ENCODE measurements at places on chromosomes 6 and 20. TPM values are rescaled to one million over a fixed set of nuclear protein-coding genes. Genes with fewer than 3 reads are reported as not detected.

DNA sequence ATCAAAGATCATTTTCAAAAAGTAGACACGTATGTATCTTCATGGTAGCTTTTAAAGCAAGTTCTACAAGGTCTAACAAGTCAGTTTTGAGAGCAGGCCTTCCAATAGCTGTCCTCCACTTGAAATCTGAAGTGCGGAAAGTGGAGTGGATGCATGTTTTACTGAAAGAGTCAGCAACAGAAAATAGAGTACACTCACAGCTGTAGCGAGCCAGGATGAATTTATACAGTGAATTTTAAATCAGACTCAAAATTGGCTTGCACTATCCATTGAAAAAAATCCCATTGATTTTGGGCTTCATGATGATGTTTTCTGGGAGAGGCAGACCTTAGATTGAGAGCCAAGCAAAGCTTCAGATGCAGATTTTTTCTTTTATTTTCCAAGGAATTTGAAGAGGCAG is 80.6 kb downstream of the GJA10 start:
- no peak for DNase-seq

- no peak for DNase-seq
Measured at GRCh38 chr6:122657601-122658000, 47.4 kb downstream of the PKIB start.

- DNase-seq, result no peak
Measured at GRCh38 chr20:21453690-21454089, 56.4 kb upstream of the NKX2-4 start.

DNA sequence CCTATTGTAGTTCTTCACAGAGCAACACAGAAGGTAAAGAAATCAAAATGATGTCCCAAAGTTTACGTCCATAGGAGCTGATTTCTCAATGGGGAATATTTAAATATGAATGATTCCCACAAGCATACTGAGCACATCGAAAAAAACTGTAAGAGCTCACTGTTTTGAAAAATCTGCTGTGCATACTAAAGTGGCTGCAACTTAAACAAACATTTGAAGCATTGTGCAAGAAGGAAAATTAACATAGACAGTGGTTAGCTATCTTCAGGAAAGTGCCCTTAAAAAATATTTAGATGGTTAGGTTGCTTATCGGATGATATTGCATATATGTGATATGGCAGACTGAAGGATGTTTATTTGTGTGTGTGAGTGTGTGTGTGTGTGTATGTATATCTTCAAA is 747.6 kb downstream of the RFPL4B start:
- DNase-seq, result no peak

DNA sequence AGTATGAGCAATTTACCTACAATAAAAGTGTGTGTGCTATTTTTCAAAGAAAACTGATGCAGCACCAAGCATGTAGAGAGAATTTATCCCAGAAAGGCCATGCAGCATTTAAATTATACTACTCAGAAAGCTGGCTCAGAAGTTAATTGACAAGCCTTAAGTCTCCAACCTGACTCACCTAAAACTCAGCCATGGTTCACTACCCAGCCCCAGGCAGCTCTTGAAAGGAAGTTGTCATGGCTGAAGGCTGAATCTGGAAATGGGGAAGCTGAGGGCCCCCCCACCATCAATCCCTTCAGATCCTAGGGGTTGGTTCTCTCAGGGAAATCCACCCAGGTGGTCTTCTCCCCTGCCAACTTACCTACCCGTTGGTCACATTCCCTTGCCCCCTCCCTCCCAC is 19.7 kb downstream of the PPIL6 start:
- no peak for DNase-seq

Gene E2F3
- polyA plus RNA-seq, result 8.4 TPM

GRCh38 chr20:22489626-22490286 is 94.6 kb downstream of the FOXA2 start:
- DNase-seq, result no peak

- no peak for DNase-seq
Measured at GRCh38 chr20:63807654-63808053, 23.4 kb downstream of the ZBTB46 start.
